Tibial nerve (tissue), 4 donors: ENCODE measurements at places on chromosomes 13 and 19.

DNA sequence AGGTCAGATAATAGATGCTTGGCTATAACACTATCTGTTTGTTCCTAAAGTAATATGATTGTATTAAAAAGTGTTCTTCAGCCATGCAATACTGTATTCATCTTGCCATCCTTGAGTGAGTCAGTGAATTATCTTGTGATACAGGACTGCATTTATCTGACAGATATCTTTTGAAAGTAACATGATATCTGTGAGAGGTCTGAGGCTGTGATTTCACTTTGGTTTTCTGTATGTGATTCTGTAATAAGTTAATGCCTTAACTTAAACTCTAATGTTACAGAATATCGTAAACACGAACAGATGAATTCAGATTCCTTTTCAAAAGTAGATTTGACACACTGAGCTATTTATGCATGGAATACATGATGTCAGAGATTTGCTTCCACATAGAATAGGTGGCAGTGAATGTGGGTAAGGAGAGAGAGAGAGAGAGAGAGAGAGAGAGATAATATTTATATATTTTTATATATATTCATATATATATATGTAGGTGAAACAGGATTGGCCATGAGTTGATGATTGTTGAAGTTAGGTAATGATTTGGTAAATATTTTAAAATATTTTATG lies 97.9 kb upstream of the RNF113B start:
- no peak for DNase-seq

DNA sequence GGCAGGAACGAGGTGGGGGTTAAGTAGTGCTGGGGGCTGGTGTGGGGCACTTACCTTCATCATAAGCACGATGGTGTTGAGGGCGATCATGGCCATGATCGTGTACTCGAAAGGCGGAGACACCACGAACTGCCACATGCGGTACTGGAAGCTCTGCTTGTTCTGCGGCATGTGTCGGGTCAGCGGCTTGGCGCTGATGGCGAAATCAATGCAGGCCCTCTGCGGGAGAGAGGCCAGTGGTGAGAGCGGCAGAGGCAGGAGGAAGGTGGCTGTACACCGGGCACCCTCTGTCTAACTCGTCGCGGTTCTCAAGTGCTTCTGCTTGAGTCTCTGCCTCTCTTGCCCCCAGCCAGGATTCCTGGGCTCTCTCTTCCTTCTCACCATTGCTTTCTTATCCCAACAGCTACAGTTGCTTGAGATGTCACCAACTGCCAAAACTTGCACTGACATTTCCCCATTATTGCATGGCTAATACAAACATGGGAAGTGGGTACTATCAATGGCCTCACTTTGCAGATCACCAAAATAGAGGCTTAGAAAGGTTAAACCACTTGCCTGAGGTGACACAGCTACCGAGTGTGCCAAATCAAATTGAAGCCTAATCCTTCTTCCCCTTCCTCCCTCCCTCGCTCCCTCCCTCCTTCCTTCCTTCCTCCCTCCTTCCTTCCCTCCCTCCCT lies 105.0 kb downstream of the IER2 start:
- DNase-seq = no peak

DNA sequence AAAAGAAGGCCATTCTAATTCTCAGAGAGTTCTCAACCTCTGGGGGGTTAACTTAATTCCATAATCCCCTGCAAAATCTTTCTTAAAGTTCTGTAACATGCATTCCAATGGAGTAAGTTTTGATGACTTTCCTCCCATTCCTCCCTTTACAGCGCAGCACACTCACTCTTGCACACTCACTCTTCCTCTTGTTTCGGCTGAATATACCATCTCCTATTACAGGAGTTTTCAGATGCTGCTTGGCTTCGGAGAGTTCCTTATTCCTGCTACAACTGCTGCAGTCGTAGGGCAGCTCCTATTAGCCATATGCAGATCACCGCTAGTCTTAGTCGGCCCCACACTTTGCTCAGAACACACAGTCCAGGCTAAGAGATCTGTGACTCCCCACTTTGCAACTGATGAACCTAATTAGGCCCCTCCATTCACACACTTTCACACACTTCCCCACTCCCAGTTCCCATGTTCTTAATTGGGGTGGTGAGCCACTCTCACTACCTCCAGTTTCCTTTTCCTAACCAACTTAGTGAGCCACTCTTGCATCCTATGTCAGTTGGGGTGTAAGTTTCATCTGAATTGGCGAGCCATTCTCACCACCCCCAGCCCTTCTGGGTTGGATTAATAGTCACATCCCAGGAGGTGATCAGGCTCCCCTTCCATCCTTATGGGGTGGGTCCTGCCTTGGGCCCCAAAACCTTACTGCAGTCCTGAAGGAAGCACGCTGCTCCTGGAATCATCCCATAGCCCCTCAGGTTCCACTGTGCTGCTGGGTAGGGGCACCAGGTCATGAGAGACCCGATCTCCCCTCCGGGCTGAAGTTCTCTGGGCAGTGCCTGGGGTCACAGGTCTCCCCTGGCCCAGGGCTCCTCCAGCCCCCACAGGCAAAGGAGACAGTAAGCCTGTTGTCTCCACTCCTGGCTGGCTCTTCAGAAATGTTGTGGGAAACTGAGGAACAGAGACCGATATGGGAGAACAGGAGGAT lies 53.9 kb downstream of the OR10H4 start:
- no peak for DNase-seq

DNA sequence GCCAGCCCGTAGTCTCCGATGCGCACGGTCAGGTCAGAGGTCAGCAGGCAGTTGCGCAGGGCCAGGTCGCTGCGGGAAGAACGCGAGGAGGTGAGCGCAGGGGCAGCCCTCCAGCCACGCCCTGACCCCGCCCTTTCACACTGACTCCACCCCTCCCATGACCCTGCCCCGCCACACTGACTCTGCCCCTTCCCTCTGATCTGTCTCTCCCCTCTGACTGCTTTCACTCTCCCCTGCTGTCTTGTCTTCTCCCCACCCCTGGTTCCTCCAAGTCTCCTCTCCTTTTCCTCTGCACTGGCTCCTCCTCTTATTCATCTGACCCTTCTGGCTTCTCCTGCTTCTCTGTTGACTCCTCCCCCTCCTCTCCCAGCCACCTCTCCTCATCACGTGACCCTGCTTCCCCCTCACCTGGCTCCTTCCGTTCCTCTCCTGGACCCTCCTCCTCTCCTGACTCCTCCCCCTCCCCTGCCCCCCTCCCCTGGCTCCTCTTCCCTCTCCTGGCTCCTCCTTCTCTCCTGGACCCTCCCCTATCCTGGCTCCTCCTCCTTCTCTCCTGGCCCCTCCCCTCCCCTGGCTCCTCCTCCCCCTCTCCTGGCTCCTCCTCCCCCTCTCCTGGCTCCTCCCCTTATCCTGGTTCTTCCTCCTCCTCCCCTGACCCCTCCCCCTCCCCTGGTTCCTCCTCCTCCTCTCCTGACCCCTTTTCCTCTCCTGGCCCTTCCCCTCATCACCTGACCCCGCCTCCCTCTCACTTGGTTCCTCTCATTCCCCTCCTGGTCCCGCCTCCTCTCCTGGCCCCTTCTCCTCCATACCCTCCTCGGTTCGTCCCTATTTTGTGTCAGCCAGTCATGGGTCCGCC lies 9.9 kb downstream of the LMTK3 start:
- DNase-seq = no peak

DNA sequence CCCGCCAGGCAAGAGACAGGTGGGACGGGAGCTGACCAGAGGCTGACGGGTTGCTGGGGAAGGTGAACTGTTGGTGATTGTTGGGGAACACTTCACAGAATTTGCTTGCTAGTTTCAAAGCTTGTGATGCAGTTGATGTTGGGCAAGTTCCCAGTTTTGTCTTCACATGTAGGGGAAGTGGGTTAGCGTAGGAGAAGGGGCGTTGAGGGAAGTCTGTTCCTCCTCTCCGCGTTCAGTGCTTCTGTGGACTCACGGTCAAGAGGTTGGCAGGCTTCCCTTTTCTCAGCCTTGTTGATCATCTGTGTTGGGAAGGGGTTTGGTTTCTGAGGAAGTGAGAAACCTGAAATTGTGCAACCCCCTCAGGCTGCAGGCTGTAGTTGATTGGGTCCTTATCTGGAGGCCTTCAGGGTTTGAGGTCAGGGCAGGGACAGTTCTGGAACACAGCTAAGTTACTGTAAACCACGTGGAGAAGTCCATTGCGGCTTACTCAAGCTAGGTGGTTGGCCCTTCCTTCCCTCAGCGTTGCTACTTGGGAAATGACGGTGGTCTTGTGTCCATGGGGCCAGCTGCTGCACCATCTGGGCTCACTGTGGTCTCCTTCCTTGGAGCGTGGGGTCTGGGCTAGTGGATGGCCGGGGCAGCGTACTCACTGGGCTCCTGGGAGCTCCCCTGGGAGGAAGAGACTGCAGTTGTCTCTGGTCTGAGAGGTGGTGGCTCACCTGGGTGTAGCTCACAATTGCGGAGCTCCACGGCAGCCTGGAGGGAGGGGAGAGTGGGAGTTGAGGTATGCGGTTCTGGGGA lies 7.5 kb downstream of the RPS9 start:
- DNase-seq = peak; percentile 75
